ENCODE measurements at places on chromosomes 11 and 22.

DNA sequence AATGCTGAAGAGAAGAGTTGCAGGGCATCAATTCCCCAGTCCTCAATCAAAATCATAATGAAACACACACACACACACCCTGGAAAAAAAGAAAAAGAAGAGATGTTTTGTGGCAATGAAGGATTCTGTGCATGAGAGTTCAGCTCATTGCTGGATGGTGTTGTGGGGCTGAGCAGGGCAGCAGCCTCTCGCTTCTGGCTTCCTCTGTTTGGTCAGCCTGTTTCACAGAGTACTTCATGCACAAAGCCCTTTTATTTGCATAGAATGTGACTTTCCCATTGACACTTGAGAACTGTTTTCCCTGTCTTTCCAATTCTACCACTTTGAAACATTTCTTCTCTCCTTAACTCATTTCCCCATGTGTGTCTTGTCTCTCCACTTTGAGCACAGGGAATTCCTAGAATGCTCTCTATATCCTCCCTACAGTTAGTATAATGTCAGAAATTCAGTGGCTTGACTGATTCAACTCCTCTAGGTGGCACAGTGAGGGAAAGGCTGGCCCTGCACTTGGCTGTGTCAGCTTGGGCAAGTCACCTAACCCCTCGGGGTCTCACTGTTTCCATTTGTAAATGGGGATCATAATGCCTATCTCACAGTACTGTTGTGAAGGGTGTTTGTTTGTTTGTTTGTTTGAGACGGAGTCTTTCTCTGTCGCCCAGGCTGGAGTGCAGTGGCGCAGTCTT lies 25.4 kb upstream of the BSX start:
- DNase-seq: no peak

- no peak for DNase-seq
These were observed 18.6 kb upstream of the APLNR start for GRCh38 chr11:57255618-57256017.

DNA sequence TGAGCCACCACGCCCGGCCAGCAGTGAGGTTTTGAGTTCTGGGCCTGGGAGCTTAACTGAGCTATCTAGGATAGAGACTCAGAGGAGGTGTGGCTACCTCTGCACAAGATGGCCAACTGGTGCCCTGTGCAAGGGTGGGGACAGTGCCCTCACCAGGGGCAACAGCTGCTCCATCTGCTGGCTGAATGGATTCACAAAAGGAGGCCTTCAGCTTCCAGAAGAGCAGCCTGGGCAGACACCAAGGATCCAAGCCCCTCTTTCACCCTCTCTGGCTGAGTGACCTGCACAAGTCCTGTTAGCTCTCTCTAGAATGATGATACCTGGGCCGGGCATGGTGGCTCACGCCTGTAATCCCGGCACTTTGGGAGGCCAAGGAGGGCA lies 33.5 kb upstream of the BAIAP2L2 start:
- no peak for DNase-seq

- DNase-seq: no peak
These were observed 373.6 kb upstream of the DDI1 start for GRCh38 chr11:103662880-103663279.

- no peak for DNase-seq
These were observed 59.7 kb upstream of the RASSF10 start for GRCh38 chr11:12949453-12949852.

GRCh38 chr11:43992834-43993637 lies 50.6 kb downstream of the C11orf96 start:
- no peak for DNase-seq

GRCh38 chr22:43343262-43343669 lies at the start of gene SCUBE1:
TSS of gene SCUBE1 (minus strand) at chr22:43343372. CDS start at chr22:43343261, 111 bp downstream.
- peak; percentile 74 for DNase-seq

DNA sequence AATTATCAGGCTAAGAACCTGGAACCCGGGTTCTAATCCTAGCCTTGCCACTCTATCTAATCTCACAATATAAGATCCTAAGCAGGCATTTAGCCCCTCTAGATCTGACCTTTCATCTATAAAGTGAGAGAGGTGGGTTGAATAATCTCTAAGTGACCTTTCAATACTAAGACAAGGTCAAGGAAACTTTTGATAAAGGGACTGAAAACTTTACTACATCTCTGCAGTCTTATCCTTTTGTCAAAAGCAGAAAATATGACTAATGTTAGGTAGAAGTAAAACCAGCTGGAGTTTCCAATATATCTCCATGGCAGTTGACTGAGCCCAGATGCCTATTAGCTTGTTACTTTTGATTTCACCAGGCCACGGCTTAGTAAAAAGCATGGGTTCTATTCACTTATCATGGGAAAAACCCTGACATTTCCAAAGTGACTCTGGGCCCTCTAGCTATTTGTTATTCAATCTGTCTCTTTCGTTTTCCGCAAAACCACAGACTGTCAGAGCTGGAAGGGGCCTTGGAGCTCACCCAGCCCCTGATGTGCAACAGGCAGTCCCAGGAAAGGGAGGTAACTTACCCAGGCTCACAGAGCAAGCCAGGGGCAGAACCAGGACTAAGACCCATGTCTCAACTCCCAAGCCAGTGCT lies 75.8 kb downstream of the RAB30 start:
- no peak for DNase-seq

- no peak for DNase-seq
These were observed 26.0 kb downstream of the IL10RA start for GRCh38 chr11:118012083-118012669.

DNA sequence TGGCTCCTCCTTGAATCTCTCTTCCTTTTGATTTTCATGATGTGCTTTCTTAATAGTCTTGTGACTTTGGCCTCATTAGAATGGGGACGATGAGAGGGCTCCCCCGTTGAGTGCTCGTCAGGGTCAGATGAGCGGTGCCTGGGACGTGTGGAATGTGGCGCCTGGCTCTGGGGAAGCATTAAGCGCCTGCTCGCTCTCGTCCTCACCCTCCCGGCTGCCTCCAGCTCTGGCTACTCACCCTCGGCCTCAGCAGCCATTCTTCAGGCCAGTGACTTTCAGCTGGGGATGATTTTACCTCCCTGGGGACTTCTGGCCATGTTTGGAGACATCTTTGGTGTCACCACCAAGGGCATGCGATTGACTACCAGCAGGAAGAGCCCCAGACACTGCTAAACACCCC lies 69.7 kb downstream of the RPS6KA4 start:
- DNase-seq: no peak

DNA sequence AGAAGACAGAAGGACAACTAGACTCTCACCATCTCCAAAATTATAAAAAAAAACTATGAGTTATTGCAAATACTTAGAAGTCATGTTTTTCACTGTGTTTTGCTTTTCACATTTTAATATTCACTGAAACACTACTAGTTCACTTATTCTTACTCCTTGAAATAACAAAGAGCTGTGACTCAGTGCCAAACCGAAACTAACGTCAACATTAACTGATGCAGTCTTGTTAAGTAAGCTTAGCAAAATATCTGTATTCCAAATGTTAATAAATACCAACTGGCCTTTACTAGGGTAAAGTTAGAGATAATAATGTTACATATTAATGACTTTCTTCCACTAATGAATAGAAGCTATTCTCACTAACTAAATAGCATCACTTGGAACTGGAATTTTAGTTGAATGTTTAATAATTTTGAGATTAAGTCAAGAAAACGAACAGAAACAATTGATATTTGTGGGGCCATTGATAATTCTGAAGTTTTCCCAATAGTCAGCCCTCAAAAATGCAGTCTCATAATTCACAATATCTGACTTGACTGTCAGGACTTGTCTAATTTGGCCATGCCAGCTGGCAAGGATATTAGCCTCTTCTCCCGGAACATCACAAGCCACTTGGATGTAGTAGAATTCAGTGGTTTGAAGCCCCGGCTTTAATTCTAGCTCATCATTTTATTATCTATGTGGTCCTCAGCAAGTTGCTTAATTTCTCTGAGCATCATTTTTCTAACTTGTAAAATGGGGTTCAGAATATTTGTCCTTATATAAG lies 230.1 kb upstream of the DDI1 start:
- no peak for DNase-seq

DNA sequence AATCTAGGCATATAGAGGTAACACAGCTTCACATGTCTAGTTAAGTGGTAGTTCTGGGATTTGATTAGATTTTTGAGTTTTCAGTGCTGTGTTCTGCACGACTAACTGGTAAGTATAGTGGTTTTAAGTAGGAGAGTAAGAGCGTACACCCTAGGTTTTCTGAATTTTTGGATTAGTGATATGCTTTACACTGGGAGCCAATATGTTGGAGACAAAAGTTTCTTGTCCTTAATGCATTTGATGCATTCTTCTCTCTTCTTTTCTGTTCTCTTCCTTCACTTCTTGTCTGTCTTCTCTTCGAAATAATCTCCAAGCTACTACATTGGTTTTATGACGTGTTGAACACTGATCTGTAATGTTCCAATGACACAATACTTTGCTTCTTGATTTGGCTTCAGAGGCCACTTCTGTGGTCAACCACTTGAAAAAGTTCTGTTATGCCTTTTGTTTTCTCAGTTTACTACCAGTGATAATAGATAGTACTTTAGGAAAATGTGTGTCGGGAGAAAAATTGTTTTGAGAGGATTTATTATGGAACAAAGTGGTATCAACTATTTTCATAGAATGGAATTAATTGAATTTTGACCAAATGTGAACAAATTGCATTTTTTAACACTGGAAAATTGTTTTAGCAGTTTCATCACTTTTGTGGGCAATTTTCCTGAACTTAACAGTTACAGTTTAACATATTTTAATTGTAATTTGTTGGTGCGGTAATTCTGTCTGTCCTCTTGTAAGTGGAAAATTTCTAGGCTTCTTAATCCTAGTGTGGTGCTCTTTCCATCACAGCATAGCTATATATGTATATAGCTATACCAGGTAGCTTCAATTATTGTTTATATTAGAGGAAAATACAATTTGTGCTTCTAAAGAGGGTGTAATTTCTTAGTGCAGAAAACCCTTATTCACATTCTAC lies 2.6 kb downstream of the PDE3B start:
- DNase-seq: no peak

DNA sequence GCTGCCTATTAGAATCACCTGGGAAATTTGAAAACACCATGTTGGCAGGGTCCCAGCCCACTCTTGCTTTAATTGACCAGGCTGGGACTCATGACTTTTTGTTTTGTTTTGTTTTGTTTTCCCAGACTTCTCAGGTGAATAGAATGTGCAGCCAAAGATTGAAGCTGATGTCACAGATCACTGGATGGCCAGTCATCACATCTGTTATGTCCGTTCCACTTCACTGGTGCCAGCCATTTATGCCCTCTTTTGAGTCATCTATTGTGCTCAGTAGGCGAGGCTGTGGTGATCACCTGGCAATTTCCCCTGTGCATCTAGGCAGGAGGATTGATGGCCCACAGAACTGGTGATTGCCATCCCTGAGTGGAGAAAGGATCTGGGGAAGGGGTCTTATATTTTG lies 297.3 kb downstream of the INSC start:
- no peak for DNase-seq

- DNase-seq: peak; percentile 23
These were observed 536.6 kb downstream of the SOX6 start for GRCh38 chr11:15819679-15820286.

DNA sequence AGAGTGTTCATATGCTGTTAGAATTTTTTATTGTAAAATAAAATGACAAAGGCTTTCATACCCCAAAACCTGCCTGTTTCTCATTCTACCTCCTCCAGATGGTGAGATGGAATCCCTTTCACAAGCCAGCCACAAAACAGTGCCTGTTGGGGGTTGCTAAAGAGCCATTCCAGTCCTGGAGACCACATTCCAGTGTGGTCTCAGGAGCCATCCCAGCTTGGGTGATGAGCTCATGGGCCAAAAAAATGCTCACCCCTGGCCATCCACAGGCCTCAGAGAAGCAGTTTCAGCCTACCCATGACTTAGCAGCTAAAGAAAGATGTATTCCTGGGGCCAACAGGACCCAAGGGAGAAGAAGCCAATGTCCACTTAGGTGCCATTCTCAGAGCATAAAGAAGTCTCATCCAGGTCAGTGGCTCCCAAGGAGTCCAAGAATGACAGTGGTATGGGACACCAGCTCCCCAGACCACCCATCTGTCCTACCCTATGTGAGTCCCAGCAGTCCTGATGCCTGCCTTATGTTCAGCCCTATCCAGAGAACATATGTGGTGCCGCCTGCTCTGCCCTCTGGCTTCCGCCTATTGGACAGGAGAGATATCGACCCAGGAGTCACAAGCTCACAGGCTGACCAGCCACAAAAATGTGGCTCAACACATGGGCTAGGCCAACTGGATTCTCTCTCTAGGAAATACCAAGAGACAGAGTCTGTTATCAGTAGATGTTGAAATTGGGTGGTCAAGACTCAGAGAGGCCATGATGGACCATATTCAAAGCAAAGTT lies 26.4 kb downstream of the C11orf91 start:
- no peak for DNase-seq

DNA sequence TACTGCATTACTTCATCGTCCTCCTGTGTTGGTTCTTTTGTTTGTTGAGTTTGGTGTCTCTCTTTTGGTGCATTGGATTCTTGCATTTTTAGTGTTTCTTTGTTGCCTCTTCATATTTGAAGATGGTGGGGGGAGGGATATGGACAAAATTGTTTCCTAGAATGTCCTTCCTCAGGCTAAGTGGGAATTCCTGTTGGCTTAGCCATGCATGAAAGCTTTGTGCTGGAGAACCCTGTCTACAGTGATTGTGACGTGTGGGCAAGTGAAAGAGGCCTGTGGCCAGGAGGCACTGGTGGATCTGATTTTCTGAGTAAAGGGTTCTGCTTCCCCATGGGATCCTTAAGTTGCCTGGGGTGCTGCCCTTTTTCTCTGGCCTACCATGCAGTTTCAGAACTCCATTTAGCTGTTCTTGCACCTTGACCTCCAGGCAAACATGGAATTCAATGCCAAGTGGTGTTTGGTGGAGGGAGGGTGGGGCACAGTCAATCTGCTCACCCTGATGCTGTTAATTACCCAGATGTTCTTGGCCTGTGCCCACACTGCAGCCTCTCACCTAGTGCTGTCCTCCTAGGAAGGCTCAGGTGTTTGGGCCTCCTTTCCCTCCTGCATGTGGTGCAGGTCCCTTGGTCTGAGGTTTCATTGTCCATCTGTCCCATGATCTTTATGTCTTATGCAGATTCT lies 46.3 kb upstream of the SLC22A12 start:
- no peak for DNase-seq

DNA sequence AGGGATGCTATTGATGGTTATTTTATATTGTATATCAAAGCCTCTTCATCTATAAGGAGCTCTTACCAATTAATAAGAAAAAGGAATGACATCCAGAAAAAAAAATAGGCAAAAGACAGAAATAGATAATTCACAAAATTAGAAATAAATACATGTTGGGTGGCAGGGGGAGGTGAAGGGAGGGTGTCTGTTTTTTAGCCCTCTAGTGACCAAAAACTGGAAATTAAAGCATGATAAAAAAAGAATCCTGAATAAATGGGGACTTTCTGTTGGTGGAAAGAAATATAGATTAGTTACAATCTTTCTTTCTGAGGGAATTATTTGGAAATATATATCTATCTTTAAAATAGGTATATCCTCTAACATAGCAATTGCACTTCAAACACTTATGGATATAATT lies 42.0 kb upstream of the TTC36 start:
- DNase-seq: no peak

Data from HuH-7.5 (cell line).